AG20443 (cell line): ENCODE measurements at places on chromosomes 5 and 9.

DNA sequence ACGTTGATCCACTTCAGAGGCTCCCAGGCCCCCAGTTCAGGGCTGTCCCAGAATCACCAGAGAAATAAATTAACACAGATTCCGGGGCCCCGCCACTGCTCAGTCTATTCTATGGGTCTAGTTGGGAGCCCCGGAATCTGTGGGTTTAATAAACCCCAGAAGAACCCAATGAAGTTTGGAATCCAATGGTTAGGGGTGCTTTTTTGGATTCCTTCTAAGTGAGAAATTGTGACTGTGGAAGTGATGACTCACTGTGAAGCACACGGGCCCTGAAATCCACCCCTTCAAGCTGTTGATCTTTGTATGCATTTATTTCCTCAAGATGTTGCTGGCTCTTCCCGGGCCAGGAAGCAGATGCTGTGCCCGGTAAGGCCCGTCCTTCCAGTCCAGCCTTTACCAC lies 57.3 kb upstream of the SLC28A3 start:
- peak; percentile 79 for DNase-seq

GRCh38 chr5:11082404-11082945 lies 321.4 kb upstream of the DAP start:
- no peak for DNase-seq

- no peak for DNase-seq
Measured at GRCh38 chr9:135070964-135071735, 16.3 kb upstream of the OLFM1 start.

DNA sequence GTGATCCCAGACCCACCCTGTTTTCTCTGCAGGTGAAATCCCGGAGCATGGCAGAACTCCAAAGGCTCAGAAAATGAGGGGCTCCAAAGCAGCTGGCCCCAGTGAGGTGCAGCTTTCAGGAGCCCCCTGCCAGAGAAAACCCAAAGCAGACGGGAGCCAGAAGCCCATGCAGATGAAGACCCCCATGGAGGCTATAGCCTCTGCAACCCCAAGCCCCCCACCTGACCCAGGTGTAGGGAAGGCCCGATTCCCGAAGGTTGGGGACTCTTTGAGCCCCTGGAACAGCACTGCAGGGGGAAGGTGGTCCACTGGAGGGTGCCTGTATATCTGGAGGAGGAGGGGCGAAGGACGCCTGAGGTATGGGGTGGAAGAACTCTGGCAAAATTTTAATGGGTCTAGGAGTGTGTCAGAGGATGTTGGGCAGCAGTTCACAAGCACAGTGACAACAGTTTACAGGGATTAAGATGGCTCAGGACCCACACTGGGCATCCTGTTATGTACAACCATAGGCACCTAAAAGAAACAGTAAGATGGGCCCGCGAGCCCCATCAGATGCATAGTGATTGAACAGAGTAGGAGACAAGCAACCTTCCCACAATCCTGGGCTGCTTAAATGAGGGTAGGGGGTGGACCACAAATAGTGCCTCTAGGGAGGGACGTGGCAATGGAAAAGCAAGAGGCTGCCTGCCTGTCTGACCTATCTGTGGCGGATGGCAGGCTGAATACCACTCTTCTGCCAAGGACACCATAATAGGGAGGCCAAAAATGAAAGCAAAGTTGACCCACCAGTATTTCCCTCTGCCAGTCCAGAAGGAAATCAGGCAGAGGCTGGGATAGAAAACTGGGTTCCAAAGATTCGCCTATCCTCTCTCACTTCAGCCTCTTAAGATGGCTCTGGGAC lies 16.4 kb upstream of the ANXA6 start:
- no peak for DNase-seq

DNA sequence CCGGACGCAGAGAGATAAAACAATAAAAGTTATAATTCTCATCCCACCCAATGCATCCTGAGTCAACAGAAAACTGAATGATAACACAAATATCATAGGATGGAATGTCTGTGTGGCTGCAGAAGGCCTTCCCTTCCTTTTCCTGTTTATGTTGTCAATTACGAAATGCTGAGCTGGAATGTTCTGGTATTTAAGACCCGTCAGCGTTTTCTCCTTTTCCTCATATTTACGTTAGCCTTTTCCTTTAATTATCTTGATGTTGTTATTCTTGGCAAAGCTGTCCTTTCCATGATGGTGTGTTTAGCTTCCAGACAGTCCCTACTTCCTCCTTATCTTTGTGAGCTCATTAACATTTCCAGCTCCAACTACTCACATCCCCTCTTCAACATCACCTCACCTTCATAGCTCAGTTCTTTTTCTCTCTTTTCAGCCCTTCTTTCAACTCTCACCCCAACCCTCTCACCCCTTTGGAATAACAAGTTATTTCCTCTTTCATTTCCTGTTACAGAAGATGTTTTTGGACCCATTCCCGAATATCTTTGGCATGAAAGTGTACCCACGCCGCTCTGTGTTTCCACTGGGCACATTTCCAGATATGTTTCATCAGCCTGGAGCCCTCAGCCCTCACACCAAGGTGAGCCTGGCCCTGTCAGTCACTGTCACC lies 221.6 kb downstream of the NR2F1-AS1 start:
- peak; percentile 37 for DNase-seq

DNA sequence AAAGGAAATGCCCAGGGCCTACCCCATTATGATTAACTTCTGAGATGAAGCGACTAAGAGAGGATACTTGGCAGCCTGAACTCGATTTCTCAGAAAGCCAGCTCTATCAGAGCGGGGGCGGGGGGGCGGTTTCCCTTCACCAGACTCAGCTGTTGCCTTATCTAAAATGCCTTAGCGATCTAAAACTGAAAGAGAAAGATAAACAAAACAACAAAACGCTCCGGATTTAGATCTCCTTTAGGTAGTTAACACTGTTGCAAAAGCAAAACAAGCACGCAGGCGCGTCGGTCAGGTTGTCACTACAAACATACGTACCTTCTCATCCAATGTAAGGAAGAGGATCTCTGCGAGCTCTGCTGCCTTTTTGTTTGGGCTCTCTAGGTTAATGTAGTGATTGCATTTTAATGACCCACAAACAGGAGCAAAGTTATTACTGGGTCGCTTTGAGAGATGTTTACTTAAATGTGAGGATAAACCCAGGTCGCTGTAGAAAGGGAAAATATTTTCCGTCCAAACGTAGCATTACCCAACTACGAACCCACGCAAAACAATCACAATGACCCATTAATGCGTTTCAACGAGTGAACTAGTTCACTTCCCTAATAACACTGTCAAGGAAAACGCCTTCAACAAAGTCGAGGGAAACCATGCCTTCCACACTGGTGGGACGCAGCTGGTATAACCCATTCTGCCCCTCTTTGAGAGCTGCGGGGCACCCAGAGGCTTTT lies 982 bp downstream of the EPB41L4A start:
- peak; percentile 13 for DNase-seq

DNA sequence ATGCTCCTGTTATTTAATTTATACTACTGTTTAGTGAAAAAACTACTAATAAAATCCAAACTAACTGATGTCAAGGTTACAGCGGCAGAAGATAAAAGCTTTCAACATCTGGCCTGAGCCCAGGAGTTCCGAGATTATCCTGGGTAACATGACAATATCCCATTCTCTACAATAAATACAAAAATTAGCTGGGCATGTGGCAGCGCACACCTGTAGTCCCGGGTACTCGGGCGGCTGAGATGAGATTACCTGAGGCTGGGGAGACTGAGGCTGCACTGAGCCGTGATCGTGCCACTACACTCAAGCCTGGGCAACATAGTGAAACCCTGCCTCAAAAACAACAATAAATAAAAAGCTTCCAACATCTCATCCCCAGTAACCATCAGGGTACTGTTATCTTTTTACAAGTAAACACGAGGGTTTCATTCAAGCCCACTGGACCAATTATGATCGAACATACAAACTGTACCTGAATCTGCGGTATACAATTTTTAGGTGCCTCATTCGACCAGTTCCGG lies 1.3 kb downstream of the RPL37 start:
- no peak for DNase-seq

DNA sequence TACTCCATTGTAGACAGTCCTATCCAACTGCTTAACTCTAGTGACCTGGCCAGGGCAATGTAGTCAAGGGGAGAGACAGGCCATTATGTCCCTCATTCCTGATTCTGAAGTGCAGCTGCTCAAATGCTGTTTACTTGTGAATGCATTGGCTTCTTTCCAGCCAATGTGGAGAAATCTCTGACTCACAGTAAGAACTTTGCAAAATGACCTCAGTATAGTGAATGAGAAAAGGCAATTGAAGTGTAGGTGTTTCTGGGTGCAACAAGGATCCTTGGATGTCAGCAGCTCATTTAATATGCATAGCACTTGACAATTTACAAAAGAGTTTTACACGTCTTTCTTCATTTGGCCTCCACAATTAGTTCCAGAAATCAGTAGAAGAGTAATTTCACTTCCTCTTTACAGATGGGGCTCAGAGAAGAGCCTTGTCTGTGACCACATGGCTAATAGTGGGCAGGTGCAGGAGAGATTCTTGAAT lies 367.2 kb downstream of the OSTF1 start:
- no peak for DNase-seq

- DNase-seq: peak; percentile 20
Measured at GRCh38 chr5:68587171-68587570, 371.6 kb downstream of the PIK3R1 start.

DNA sequence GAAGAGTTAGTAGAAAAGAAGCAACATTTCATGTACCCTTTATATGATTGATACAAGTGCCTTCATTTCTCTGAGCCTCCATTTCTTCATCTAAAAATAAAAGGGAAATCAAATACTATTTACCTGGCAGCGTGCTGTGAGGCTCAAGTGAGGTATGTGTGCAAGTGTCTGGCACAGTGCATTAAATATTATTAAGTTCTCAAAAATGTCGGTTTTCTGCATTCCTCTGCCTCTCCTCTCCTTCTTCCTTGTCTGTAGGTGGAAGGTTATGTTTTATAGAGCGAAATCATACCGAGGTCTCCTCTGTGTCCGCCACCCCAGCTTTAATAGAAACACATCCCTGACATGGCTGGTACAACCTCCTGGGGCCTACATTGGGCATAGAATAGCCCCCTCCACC lies 93.0 kb downstream of the FGF18 start:
- no peak for DNase-seq

DNA sequence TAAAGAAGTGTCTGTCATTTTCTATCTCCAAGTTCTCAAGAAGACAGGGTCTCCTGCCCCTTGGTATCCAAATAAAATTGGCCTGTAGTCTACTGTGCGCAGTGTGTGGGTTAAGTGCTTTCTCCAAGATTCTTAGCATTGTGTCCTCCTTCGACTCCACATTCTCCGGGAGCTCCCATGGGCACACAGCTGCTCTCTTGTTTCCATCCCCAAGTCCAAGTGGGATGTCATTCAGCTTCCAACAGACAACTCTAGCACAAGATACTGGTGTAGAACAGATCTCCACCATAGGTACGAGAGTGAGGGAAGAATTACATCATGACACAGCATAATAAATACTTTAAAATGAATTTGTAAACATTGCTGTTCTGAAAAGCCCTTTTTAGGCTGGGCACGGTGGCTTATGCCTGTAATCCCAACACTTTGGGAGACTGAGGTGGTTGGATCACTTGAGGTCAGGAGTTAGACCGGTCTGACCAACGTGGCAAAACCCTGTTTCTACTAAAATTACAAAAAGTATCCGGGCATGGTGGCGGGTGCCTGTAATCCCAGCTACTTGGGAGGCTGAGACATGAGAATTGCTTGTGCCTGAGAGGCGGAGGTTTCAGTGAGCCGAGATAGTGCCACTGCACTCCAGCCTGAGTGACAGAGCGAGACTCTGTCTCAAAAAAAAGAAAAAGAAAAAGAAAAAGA lies 196.2 kb downstream of the C9orf152 start:
- DNase-seq: no peak

- DNase-seq: peak; percentile 11
Measured at GRCh38 chr9:21392270-21392669, 7.1 kb upstream of the IFNA2 start.

GRCh38 chr5:72647806-72648205 lies 140.6 kb upstream of the ZNF366 start:
- DNase-seq: no peak

DNA sequence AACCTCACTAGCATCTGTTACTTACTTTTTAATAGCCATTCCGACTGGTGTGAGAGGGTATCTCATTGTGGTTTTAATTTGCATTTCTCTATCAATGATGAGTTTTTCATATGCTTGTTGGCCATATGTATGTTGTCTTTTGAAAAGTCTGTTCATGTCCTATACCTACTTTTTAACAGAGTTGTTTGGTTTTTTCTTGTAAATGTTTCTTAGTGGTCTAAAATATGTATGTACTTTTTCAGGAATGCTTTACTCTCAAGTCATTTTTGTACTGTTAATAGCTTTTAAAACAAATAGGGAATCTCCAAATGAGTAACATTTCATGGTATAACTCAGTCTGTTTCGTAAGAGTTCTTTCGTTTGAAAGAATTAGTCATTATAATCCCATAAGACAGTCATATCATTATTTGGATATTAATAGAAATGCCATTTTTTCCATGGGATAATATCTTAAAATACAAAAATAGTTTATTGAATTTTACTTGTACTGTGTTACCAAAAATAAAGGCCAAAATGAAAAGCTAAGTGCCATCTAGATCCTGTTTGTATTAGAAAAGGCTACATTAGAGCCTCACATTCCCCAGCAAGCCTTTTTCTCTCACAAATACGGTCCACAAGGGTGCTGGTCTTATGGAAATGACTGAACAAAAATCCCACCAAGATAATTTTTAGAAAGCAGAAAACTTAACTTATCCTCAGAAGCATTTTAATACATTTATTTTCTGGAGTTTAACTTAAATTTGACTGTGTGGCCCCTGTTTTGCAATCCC lies 247.7 kb downstream of the PJA2 start:
- peak; percentile 8 for DNase-seq

DNA sequence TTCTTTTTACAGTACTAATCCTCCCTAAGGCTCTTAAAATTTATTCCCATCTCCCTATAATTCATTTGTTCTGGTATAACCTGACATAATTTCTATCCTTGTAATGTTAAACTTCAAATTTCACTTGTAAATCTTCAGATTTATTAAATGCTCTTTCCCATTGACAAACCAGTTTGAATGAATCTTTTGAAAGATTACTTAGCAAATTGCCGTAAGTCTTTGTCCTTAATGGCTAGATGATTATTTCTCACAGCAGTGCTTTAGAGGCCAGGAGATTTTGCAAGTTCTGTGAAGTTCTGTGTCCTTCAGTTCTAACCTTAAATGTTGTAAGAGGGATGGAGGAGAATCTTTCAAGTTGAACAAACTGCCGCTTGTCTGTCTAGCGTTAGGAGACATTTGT lies 4.2 kb downstream of the SLC44A1 start:
- DNase-seq: no peak

GRCh38 chr5:73314395-73315257 lies 134.0 kb downstream of the FOXD1 start:
- DNase-seq: no peak

DNA sequence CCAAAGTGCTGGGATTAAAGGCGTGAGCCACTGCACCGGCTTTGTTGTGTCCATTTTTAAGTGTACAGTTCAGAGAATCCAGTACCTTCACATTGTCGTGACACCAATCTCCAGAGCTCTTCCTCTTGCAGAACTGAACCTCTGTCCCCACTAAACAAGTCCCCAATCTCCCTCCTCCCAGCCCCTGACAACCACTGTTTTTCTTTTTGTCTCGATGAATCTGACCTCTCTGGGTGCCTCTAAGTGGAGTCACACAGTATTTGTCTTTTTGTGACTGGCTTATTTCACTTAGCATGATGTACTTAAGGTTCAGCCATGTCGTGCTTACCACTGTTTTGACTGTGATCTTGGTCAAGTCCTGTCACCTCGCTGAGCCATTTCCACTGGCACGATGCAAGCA lies 1.6 kb downstream of the WDR38 start:
- DNase-seq: no peak
